ENCODE measurements at places on chromosomes 7 and 10.

DNA sequence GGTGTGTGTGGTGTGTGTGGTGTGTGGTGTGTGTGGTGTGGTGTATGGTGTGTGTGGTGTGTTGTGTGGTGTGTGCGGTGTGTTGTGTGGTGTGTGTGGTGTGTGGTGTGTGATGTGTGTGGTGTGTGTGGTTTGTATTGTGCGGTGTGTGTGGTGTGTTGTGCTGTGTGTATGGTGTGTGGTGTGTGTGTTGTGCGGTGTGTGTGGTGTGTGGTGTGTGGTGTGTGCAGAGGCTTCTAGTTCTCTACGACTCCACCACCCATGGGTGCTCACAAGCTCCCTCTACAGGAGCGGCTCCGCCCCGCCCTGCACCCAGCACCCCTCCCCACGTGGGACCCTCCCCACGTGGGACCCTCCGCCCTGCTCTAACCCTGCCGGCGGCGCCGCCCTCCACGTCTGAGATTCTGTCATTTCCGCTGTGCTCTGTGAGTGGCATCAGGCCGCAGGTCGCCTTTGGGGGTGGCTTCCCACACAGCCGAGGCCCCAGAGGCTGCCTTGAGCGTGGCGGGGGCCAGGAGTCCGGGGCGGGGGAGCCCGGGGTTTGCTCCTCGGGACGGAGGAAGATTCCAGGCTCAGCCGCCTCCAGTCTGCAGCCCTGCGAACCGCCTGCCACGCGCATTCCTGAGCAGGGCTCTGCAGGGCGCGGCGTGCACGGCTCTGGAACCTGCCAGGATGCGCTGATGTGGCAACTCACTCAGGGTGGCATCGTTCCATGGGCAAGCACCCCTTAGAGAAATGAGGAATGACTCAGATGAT is 37.0 kb upstream of the DNAJB6 start:
- DNase-seq, result no peak

DNA sequence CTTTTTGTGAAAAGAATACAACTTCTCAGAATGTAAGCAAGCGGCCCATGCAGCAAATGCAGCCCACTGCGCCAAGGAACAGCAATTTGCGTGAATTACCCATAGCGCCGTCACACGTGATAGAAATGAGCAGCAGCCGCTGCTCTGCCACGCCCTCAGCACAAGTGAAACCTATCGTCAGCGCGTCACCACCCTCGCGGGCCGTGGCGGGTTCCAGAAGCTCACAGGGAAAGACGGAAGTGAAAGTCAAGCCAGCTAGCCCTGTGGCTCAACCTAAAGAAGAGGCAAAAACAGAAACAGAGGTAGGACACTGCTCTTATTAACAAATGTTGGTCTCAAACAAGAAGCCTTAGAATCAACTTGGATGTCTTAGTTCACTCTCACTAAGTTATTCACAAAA is 70.5 kb downstream of the SHH start:
- peak; percentile 20 for DNase-seq

DNA sequence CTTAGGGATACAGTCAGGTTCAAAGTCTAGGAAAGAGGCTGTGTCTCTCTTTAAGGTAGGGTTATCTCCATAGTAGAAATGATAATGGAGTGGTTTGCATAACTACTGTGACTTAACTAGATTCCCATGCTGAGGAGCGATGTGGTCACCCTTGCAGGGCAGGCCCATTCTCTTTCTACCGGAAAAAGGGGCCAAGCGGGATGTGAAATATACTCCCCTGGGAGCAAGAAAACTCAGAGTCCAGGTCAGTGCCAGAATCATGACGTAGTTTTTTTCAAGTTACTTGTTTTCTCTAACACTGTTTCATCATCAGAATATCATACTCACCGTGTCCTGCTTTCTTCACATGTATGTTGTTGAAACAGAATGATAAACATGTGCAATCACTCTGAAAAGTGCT is 649.0 kb upstream of the ANKRD30A start:
- no peak for DNase-seq

DNA sequence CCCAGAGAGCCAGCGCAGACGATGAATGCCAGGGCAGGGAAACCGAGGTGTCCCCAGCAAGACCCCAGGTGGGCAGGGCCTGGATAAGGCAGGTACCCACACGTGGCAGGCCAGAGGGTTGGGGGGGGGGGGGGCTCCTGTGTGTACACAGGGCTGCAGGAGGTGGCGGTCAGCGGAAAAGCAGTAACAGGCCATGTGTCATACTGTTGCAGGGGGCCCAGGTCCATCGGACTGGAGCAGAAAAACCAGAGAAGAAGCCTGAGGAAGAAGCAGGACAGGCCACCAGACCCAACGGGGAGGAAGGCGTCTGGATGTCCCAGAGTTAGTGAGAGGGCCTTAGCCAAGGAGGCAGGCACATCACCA is 116.3 kb downstream of the MAD1L1 start:
- no peak for DNase-seq

GRCh38 chr10:924524-924859 is 7.0 kb downstream of the LARP4B start:
- DNase-seq, result no peak

GRCh38 chr10:22183771-22184461 is 33.9 kb downstream of the EBLN1 start:
- no peak for DNase-seq

DNA sequence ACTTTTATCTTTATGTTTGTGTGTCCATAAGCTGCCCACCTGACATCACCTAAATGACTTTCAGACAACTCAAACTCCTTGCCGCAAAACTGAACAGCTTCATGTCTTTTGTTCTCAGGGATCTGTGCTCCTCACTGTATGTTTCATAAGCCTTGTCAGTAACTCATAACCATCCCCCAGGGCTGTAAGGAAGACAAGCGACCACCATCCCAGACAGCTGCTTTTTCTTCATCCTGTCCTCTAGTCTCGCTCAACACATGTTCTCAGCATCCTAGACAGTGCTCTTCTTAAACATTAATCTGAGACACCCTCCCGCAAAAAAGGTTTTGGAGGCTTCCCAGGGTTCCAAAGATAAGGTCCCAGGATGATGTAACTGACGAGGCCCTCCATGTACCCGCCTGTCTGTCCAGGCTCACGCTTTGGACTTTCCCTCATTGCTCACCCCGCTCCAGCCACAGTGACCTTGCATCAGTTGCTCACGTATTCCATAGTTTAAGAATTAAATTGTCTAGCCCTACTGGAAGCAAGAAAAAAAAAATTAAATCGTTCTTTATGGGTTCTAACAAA is 69.8 kb downstream of the MAP3K8 start:
- DNase-seq, result no peak
